ENCODE measurements at places on chromosomes 16 and 17.
A peak's percentile ranks its signal among the peaks of the same experiment; 100 is the strongest.

- DNase-seq, result no peak
Observed at GRCh38 chr17:9236286-9237052, 215.2 kb downstream of the NTN1 start.

- DNase-seq, result no peak
Observed at GRCh38 chr16:19284207-19284606, 1.3 kb upstream of the CLEC19A start.

- no peak for DNase-seq
Observed at GRCh38 chr16:75203096-75203495, 3.9 kb downstream of the CTRB2 start.

- no peak for DNase-seq
Observed at GRCh38 chr17:29179232-29180033, 765 bp downstream of the MYO18A start.

DNA sequence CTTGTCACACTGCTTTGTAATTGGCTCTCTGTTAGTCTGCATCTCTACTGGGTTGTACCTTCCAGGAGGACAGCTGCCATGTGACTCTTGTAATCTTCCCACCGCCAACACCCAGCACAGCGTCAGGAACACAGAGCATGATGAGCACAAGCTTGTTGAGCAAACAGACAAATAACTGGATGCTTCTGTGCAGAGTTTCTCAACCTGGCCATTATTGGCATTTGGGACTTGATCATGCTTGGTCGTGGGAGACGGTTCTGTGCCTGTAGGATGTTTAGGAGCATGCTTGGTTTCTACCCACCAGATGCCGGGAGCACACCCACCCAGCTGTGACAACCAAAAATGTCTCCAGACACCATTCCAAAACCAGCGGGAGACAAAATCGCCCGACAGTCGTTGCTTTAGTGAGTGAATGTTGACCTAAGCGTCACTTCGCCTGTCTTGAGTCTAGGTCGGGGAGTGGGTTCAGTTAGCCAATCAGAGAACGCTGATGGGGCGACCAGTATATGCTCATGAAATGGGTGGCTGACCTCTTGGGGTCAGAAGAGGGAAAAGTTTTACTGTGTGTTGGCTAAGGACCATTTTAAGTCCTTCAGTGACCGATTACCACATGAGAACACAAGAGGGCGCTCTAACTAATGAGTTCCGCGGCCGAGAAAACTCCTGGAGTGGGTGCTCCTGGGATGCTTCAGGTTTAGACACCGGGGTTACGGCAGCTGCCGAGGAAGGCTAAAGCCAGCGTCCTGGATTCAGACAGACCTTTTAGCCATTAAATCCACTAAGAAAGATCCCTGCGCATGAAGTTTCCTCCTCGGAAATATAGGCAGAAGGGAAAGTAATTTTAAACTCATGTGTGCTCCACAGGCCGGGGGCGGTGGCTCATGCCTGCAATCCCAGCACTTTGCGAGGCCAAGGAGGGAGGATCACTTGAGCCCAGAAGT is 57.8 kb upstream of the TEX2 start:
- DNase-seq, result peak; percentile 7

DNA sequence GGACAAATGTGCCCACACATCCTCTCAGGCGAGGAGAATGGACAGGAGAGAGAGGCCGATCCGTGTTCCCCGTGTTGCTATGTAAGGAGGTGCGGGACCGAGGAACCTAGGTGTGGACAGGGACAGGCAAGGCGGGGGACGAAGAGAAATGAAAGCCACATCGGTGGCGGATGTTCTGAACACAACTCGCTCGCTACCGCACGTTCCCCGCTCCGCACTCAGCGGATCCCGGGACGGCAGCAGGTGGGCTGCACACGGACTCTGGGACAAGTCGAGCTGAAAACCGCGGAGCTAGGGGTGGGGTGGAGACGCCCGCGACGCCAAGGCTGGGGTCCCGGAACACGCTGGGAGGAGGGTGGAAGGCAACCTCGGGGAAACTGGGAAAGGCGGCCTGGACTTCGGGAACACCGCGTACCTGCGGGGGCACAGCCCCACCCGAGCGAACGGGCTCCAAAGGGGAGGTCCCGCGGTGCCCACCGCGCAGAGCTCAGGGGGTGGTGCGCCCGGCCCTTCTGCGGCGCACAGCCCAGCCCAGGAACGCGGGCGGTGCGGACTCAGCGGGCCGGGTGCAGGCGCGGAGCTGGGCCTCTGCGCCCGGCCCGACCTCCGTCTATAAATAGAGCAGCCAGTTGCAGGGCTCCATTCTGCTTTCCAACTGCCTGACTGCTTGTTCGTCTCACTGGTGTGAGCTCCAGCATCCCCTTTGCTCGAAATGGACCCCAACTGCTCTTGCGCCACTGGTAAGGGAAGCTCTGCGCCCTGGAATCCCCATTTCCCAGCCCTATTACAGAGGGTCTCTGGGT is at the start of gene MT1E:
Gene MT1E, plus strand, starts transcription at position 642 of the 803 bp plus-strand sequence. Its CDS starts 71 bp downstream, at position 713.
- DNase-seq, result peak; percentile 52

GRCh38 chr16:58862334-58863021 is 128.4 kb upstream of the GOT2 start:
- DNase-seq, result no peak

GRCh38 chr17:14014657-14015056 is 54.6 kb upstream of the COX10 start:
- no peak for DNase-seq

GRCh38 chr17:41404024-41404671 is 6.7 kb upstream of the KRT31 start:
- no peak for DNase-seq

DNA sequence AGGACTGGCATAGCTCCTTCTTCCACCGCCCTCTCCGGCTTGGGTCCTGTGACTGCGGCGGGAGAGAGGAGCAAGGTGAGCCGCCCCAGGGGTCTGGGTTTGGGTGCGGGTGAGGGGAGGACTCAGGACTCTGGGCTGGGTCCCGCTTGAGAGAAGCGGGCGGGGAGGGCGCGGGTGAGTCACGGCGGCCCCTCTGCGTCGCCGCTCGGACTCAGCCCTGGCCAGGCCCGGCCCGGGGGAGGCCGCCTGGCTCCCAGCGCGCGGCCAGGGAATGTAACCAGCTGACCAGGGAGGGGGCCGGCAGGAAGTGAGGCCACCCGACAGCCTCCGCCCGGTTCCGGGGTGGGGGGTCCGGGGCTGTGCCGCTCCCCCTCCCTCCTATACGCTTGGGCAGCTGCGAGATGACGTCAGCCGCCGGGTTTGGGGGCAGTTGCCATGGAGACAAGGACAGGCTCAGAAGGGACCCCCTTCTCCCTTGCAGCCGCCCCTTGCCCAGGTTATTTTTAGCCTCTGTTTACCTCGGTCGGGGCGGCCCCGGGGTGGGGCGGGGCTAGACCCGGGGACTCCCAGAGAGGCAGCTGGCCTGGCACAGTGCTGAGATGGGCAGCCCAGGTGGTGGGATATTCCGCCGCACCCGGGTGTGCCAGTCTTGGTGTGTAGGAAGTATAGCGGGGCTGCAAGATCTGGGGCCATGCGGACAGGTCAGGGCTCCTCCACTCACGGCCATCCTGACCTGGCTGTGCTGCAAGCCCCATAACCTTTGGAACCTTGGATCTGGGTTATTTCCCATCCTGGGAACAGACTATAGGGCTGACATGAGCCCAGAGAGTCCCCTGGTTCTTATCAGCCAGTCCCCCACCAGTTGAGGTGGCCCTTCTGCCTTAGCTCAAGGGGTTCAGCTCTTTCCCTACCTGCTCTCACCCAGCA is 1.6 kb downstream of the RIPOR1 start:
- no peak for DNase-seq

DNA sequence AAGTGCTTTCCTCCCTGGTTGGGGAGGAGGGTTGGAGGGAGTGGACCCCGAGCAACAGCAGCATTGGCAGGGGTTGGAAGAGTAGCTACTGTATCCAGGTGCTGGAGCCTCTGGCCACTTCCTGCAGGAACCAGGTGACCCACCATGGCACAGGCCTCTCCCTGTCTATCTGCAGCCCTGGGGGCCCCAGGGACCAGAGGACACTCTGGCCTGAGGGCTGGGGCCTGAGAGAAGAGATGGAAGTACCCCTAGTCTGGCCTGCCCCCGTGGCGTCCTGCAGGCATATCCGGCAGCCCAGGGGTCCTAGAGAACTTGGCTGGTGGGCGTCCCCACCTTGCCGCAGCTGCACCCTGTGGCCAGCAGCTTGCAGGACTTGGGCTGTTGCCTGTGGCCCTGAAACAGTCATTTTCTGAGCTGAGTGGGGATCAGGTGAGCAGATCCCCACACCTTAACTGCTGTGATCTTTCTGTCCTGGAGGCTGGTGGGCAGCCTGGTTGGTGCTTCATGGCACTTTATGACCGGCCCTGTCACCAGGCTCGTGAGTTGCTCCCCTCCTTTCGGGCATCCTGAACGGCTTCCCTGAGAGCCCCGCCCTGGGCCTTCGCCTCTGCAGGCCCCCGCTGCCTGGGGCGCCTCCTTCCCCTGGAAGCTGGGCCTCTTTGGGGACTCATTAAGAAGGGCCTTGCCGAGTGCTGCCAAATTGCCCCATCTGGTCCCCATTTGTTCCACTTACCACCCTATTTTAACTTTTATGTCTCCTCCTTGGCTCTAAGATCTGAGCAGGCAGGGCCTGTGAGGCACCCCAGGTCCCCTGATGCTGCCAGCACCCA is 298.6 kb downstream of the SEC14L1 start:
- no peak for DNase-seq

DNA sequence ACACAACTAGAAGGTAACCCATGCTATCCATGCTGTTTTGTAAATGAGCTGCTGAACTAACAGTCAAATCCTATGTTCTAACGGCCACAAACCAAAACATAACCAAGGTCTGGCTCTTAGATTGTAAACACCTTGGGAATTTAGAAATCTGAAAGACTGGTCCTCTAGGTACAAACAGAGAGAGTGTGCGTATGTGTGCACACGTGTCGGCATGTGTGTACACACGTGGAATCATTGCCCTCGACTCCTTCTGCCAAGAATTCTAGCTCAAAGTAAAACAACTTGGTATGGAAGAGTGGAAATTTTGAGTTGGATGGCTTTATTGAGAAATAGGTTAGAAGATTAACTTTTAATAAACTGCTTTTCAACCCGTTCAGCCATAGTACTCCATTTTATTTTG is 18.1 kb upstream of the GHDC start:
- DNase-seq, result no peak

DNA sequence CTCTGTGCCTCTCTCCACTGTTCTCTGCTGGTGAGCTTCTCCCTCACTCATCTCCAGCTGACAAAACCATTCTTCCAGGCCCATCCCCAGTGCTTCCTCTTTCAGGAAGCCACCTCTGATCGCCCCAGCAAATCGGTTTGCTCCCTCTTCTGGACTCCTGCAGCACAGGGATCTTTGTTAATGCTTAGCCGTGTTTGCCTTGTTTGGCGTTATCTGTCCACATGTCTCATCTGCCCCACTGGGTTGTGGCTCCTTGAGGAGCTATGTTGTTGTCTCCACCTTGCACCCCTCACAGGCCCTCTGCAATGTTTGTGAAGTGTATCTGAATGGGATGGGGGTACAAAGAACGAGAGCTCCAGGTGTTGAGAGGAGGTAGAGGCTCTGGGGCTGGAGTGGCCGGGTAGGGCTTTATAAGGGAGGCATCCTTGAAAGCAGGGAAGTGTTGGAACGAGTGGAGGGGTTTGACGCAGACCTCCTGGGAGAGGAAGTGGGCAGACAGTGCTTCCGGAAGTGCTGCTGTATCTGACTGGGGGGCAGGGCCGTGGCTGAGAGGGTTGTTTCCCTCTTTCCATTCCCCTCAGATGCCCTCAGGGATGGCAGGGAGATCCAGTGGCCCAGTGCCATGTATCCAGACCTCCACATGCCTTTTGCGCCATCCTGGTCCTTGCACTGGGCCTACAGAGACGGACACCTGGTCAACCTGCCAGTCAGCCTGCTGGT is 27.8 kb downstream of the CASKIN2 start:
- no peak for DNase-seq

DNA sequence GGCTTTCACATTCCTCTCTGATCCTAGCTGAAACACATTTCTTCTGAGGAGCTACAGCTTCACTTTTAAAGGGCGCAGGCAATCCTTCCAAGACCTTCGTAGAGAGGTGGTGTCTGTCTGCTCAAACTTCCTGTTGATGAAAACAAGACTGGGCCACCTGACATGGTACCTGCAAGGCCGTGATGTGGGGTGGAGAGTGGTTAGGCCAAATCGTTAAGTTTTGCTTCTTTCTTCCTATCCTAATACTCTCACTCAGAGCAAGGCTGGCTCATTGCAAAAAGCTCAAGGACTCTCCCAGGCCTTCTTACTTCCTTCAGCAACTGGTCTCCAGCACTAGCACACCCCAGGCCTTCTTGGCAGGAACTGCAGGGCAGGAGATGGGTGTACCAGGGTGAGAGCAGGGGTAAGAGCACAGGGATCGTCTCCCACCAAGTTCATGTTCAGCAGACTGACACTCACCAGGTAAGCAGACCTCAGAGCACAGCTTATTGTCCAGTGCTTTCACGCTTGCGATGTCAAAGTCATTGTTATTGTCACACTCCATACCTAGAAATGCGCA is 10.9 kb upstream of the FOXJ1 start:
- DNase-seq, result no peak

DNA sequence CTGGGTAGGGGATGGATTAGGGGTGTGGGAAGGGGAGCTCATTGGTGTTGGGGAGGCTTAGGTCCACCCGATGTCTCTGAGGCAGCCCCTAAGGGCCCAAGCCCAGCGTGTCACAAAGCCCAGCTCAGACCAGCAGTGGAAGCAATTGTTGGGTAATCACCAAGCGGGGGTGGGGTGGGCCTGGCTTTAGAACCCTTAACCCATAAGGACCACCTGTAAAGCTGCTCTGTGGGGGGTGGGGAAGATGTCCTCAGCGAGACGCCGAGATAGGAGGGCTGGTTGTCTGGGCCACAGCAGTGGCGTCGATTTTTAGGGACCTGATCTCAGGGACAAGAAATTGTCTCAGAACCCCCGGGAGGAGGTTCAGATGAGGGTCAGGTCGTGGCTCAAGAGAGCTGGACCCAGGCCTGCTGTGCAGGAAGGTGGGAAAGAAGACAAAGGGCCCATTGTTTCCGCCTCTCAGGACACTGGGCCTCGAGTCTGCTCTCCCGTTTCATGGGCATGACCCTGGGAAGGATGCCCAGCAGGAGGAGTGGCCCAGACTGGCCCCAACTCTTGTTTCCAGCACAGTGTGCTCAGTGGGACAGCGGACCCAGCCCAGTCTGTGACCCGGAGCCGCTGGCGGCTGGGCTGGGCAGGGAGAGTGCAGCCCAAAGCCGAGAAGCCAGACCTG is 15.9 kb downstream of the ST6GALNAC2 start:
- no peak for DNase-seq

GRCh38 chr16:74094514-74094913 is 202.1 kb upstream of the PSMD7 start:
- DNase-seq, result no peak

DNA sequence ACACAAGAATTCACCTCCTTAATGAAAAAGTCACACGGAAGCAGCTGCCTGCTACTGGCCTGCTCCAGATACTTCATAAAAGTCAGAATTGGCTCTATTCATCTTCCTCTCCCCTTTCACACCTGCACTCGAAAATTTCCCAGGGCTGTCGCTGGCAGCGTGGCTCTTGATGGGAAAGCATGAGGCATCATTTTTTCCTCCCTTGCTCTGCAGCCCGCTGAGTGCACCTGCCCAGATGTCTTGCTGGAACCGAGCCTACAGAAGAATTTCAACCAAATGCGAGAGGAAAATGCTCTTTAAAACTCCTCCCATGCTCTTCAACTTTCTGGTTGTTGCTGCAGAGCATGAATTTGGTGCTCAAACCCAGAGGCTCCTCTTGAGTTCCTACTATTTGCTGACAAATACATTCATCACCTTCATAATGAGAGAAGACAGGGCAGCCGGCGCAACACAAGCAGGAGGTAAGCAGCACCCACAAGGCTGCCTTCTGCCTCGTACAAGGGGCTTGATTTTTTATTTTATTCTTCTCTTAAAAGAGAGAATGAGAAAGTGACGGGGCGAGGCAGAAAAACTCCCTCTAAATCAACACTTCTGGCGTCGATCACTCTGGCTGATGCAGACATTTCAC is 146.8 kb downstream of the ZFHX3 start:
- DNase-seq, result no peak

Measured in stimulated activated CD8-positive, alpha-beta memory T cell treated with anti-CD3 and anti-CD28 coated beads, Interleukin-15, amount 100 ng/mL, for 24 hours (primary cell).